Activated CD8-positive, alpha-beta memory T cell treated with anti-CD3 and anti-CD28 coated beads for 1 hour (primary cell): ENCODE measurements at places on chromosomes 3 and 15.

DNA sequence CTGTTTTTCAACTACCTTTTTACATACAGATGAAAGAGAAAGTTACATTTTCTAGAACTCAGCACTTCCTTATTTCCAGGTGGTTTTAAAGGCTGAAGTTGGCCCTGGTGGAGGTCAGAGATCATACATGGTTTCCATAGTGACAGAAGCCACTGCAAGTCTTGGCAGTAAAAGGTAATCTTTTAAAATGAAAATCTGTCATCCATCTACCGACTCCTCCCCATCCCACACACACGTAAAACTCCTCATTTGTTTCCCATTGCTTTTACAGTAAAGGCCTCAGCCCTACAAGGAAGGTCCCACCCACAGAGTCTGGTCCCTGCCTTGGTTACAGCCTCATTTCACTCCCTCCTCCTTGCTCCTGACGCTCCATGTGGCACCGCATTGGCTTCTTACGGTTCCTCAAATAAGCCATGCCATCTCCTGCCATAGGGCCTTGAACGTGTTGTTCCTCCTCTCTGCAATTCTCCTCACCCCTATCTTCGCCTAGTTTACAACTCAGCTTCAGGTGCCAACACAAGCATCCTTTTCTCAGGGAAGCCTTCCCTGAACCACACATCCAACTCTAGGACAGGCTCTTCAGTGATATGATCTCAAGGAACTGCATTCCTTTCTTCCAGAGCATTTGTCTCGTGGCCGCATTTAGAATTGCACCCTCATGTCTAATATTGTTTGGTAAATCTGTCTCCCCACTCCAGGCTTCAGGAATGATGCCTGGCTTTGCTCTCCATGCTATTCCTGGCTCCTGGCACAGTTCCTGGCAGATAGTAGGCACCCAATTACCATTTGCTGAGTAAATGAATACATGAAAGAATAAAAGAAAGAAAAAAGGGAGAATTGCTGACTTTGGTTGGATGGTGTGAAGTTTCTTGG lies 2.6 kb downstream of the CYP19A1 start:
- no peak for DNase-seq

DNA sequence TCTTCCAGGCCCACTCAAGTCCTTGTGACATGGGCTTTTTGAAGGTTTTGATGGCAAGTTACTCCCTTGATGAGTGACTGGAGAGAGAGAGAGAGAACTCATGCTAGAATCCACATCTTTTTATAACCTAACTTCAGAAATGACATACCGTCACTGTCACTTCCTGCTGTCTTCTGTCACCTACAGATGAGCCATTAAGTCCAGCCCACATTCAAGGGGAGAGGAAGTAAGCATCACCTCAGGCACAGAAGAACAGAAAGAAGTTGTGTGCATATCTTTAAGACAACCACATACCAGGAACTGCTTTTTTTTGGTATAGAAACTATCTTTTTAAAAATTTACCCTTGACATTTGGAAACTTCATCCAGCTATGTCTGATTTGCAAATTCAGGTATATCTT lies 16.6 kb upstream of the TXNRD3 start:
- no peak for DNase-seq

- DNase-seq: no peak
These were observed 1129.6 kb downstream of the OTOL1 start for GRCh38 chr3:162626172-162626571.

- DNase-seq: no peak
These were observed 93.0 kb upstream of the HES1 start for GRCh38 chr3:194042927-194043326.

GRCh38 chr3:178079966-178080365 lies 456.3 kb upstream of the KCNMB2 start:
- DNase-seq: no peak

DNA sequence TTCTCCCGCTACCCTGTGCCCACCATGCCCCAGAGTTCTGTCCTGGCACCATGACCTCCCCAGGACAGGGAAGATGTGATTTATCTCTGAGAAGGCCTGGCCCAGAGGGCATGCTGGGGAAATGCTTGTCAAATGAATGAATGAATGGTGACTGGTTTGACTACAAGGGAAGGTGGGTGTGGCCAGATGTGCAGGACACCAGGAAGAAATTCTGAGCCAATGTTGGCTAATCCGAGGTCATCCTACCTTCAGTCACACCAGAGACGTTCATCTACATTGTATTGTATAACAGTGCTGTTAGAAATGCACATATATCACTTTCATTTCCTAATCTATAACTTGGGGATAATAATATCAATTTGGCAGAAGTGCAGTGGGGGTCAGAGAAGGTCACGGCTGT lies 138.4 kb downstream of the FAM43A start:
- DNase-seq: no peak

DNA sequence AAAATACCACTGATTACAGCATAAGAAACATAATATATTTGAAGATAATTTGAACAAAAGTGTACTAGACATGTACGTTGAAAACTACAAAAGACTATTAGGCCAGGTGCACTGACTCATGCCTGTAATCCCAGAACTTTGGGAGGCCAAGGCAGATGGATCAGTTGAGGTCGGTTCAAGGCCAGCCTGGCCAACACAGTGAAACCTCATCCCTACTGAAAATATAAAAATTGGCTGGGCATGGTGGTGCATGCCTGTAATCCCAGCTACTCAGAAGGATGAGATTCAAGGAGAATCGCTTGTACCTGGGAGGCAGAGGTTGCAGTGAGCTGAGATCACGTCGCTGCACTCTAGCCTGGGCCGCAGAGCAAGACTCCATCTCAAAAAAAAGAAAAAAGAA lies 36.2 kb upstream of the FNDC3B start:
- DNase-seq: no peak

- no peak for DNase-seq
These were observed 93.6 kb upstream of the NEO1 start for GRCh38 chr15:72958634-72959033.

DNA sequence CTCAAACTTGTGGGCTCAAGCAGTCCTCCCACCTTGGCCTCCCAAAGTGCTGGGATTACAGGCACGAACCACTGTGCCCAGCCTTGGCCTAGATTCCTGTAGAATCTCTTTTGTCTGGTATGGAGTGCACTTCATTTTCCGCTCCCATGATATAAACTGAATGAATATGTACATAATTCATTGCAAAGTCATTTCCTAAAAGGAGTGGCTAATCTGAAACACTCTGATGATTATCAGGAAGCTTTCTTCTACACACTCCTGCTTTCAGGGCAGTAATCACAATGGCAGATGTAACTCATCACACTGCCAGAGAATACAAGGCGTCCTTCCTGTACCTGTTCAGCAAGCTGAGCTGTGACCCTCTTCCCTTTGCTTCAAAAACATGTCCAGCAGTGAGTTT lies 28.6 kb downstream of the RLBP1 start:
- DNase-seq: no peak

- no peak for DNase-seq
These were observed 9.0 kb upstream of the ADGRG7 start for GRCh38 chr3:100600181-100601042.

DNA sequence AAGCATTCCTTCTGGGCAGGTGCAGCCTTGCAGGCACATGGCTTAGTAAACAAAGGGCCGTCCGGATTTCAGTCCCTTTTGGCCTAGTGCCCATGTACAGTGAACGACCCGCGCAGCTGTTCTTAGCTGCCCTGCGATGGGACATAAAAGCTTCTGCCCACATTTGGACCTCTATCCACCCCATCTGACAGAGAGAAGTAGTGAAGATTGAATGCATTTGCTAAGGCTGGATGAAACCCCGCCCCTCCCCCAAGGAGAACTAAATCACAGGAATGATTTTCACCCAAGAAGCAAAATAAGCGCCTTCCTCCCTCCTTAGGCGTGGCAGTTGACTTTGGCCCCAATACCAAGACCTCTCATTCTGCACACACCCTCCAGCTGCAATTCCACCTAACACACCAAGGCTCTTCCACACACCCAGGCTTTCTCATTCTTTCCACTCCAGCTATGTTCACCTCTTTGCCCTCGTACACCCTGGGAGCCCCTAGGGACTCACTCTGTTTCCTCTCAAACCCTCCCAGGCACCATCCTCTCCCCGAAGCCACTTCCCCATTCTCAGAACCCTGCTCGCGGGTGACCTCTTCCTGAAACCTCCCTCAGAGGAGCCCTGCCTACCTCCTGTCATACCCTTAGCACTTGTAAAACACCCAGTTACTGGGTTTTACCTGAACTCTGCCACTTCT lies 14.1 kb upstream of the HRH1 start:
- no peak for DNase-seq

- DNase-seq: no peak
These were observed 12.0 kb downstream of the SAMMSON start for GRCh38 chr3:70011582-70011981.

GRCh38 chr3:161766331-161766730 lies 269.7 kb downstream of the OTOL1 start:
- DNase-seq: no peak

DNA sequence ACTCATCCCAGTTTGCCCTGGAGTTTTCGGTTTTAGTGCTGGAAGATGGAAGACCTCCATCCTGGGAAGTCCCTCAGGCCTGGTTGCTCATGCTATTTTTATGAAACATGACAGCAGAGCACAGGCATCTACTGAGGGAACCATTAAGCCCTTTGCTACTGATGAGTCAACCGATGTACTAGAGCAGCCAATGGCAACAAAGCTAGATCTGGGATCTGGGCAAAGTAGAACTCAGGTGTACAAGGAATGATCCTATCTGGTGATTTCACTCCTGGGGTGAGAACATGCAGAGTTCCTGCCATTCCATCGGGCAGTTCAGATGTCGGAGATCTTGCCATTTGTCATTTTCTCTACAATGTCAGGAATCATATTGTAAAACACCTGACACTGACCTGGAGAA lies 166.2 kb upstream of the NSMCE3 start:
- no peak for DNase-seq

DNA sequence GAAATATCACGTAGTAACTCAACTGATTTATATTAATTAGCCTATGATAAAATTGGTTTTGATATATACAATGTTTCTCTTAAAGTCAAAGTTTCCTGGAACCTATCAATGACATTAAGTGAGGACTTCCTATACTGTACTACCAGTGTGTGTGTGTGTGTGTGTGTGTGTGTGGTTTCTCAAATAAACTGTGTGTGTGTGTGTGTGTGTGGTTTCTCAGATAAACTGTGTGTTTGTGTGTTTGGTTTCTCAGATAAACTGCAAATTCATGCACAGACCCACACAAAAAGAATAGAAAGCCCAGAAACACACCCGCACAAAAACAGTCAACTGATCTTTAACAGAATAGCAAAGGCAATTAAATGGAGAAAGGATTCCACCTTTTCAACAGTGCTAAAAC lies 14.5 kb upstream of the WDR5B start:
- DNase-seq: no peak

DNA sequence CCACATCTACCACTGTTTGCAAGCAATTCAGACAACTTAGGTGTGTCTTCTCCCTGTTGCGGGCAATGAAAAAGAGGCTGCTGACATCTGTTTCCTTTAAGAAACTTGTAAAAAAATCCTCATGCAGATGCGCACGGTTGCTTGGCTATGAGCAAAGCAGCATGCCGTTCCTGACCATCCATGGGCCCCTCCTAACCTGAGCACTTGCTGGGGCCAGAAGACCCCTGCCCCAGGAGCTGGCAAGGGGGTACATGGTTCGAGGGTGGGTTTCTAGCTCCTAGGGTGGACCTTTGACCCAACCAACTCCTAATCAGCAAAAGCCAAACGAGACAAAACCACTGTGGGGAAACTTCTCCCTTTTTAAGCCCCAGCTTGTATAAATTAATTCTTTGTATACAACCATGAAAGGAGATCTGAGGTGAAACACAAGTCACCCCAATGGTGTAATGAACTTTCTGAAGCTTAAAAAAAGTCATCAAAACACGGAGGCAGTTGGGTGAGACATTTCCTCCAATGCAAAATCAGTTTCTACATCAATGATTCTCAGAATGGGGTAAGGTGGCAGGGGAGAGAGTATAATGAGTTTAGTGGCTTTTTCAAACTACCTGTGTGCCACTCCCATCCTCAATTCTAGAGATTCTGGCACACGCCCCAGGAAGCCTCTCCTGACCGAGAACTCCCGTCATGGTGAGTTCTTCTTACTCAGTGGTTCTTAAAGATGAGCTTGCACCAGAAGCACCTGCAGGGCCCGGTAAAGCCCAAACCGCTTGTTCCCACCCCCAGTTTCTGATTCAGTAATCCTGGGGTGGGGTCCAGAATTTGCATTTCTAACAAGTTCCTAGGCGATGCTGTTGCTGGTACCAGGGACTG lies 44.1 kb downstream of the CPN2 start:
- no peak for DNase-seq

DNA sequence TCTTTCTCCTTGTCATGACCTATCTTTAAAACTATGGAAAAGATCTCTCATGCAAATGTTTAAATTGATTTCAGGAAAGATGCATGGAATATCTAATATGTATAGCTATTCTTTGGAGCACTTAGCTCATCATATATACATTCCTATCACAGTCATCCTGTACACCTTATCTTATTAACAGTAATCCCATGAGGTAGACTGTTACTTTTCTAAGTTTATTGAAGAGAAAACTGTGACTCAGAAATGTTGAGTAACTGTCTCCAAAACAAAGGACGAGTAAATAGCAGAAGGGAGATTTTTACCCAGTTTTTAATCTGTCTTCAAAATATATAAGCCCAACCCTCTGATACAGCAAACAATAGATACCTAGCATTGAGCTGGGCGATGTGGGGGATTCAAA lies 308.3 kb downstream of the GAP43 start:
- no peak for DNase-seq

DNA sequence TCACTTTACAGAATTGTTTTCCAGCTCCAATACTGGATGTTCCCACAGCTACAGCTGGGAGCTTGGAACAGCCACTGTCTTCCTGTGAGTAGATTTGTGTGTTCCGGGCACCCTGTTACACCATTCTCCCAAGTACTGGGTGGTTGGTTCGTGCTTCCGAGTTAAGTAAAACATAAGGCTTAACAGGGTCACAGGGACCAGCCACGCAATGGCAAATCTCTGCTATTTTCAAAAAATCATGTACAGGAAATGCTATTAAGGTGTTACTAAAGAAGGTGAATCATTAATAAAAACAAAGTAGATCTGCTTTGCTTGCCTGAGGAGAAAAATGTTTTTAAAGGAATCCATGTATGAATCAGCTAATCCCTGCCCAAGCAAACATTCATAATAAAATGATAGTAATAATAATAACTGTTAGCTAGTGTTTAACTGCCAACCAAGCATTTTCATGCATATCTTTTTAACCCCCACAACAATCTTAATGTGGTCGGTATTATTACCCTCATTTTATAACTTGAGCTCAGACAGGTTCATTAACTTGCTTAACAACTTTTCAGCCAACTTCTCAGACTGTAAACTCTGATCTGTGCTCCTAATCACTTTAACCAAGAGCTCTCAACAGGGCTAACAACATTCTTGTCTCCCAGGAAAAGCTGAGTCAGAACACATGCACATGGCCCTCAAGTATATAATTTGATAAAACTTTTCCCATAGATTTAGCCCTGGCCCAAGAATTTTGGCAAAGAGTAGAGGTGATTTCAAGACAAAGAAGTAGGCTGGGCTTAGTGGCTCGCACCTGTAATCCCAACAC lies 2.7 kb upstream of the C2CD4A start:
- no peak for DNase-seq

GRCh38 chr3:158355623-158356588 lies 215.1 kb upstream of the MLF1 start:
- no peak for DNase-seq
